ENCODE measurements at places on chromosomes 6 and 20.

DNA sequence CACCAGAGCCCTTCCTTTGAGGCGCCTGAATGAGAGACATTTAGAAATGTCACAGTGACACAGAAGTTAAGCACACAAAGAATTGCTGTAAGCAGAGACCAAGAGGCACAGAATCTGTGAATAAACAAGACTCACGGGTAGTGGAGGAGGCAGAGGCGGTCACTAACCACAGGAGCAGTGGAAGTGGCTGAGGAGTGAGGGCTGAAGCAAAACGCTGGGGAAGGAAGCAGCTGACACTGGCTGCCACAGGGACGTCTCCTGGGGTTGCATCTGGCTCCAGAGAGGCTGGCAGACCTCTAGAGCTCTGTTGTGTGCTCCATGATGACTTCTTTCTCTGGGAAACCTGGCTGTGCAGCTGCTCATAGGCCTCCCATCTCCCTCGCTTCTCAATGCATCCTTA lies 65.0 kb upstream of the SLC2A12 start:
- DNase-seq: peak; percentile 12

DNA sequence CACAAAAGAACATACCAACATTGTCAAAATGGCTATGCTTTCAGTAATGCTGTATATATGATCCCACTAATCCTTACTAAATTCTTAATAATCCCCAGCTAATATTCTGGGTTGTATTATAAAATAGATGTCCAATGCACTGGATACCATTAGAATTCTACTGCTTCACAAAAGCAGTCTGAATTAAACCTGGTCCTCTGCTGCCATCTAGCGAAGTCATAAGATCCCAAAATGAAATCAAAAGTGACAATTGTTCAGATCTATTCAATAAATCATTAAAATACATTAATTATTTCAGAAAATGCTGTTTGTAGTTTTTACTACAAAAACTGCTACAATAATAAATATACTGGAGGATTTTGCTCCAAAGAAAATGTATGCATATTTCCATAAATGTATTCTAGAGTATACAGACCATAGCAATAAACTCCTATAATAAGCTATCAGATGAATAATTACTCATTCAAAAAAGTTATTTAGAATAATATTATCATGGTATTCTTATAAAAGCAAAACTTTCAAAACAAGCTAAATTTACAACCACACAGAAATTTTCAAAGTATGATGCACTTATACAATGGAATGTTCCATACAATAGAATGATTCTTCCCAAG lies 92.6 kb downstream of the RNGTT start:
- DNase-seq: peak; percentile 41

- no peak for DNase-seq
Measured at GRCh38 chr6:43879722-43880121, 109.7 kb downstream of the VEGFA start.

GRCh38 chr6:117655380-117655779 lies 19.9 kb upstream of the NUS1 start:
- DNase-seq: no peak

GRCh38 chr20:56922497-56922896 lies 293.4 kb downstream of the TFAP2C start:
- DNase-seq: no peak
